Activated CD8-positive, alpha-beta memory T cell treated with anti-CD3 and anti-CD28 coated beads for 4 hours (primary cell): ENCODE measurements at places on chromosomes 12 and 14.

GRCh38 chr12:39620659-39621658 is 1.4 kb upstream of the ABCD2 start:
- no peak for DNase-seq

GRCh38 chr14:101851736-101852405 is 90.4 kb downstream of the PPP2R5C start:
- DNase-seq, result no peak

GRCh38 chr14:40599725-40600124 is 1007.0 kb upstream of the LRFN5 start:
- no peak for DNase-seq

DNA sequence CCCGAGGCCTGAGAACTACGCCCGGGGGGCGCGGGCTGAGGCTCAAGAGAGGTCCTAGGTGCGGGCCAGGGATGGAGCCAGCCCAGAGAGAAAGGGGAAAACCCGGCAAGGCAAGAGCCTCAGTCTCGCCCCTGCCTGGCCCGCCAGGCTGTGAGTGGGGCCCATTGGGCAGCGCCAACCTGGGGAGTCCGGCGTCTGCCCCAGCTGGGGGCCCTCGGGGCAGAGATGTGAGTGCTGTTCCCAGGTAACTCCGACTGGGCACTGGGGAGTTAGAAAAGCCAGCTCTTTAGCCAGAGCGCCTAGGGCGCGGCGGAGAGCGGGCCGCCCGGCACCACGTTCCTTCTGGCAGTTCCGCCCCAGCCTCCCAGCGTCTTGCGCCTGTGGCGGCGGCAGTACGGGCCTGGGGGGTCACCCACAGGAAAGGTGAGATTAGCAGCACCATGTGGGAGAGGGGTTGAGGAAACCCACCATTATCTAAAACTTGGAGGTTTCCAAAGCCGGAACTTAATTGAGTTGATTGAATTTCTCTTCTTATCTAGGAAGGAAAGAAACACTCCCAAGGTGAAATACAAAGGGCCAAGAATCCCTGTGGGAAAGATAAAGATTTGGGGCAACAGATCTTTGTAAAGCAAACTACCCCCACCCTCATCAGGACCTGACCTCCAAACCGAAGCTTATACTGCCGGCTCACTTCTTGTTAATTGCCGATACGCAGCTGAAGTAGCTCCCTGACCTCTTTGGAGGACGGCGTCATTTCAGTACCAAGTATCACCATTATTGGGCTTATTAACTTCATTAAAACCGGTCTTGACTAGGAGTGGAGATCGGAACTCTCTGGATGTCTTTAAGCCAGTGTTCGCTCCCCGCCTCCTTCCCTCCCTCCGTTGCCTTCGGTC is 11.6 kb downstream of the OTX2 start:
- no peak for DNase-seq

DNA sequence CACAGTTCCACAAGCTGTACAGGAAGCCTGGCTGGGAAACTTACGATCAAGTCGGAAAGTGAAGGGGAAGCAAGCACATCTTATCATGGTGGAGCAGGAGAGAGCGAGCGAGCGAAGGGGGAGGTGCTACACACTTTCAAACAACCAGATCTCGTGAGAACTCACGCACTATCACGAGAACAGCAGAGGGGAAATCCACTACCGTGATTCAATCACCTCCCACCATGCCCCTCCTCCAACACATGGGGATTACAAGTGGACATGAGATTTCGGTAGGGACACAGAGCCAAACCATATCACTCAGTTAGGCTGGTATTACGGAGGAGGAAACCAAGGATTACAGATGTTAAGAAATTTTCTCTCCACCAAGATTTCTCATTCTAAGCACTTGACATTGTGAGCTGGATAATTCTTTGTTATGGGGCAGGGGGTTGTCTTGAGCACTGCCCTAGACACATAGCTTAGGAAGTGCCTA is 262.0 kb upstream of the G2E3 start:
- no peak for DNase-seq
